ENCODE measurements at places on chromosomes 6 and 20. TPM values are rescaled to one million over a fixed set of nuclear protein-coding genes. Genes with fewer than 3 reads are reported as not detected.

DNA sequence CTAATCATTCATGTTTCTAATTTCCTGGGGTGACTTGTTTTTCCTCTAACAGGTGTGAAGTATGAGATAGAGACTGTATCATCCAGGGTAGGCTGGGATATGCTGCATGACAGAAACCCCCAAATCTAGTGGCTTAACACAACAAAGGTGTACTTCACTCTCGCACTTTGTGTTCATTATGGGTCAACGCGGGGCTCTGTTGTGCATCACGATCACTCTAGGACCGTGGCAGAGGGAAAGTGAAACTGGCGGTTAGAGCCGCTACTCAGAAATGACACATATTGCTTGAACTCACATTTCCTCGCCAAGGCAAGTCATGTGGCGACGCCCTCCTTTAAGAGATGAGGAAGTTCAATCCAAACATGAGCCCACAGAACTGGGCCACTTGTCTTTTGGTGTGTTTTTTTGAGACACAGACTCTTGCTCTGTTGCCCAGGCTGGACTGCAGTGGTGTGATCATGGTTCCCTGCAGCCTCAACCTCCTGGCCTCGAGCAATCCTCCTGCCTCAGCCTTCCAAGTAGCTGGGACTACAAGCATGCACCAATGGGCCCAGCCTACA, 41.3 kb downstream of the PCNA start:
- peak; percentile 87 for DNase-seq
- peak overlapping the region; percentile 81 for H3K27ac ChIP-seq
- peaks cover 23% of the 10 kb centered on the region for H3K4me1 ChIP-seq
- peak overlapping the region; percentile 55 for H3K4me3 ChIP-seq
- no peaks in the 10 kb centered on the region for H3K27me3 ChIP-seq

GRCh38 chr6:111992851-111993250, 61.1 kb upstream of the CCN6 start:
- H3K27me3 ChIP-seq: no peaks in the 10 kb centered on the region
- peaks cover 76% of the 10 kb centered on the region for H3K4me1 ChIP-seq
- peak; percentile 47 for DNase-seq
- peak overlapping the region; percentile 55 for H3K27ac ChIP-seq
- no peaks in the 10 kb centered on the region for H3K36me3 ChIP-seq
- no peak overlapping the region for H3K4me3 ChIP-seq

DEF6 gene
- 212 TPM for total RNA-seq

DNA sequence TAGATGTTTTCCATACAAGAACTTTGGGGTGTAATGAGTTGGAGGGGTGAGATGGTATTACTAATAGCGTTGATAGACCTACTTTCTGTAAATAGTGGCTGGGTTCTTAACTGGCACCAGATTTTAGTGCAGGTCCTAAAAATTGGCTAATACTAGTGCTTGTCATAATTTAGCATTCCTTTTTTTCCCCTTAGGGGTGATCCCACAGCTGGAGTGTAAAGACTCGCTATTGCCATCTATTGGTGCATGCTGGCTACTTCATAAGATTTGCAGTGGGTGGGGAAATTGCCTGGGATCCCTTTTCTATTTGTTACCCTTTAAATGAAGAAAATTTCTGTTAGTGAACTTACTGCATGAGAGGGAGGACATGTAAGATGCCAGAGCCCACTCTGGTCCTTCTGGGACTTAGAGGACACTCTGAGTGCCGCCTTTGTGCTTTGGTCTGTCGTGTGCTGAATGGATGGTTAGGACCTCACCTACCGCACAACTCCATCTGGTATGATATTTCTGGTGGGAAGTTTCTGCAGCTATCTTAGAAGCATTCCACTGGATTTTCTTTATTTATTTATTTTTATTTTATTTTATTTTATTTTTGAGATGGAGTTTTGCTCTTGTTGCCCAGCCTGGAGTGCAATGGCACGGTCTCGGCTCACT, 195.5 kb downstream of the JARID2 start:
- DNase-seq: no peak
- peaks cover 9% of the 10 kb centered on the region for H3K36me3 ChIP-seq
- H3K4me1 ChIP-seq: peaks cover 21% of the 10 kb centered on the region
- no peak overlapping the region for H3K4me3 ChIP-seq
- H3K27ac ChIP-seq: no peak overlapping the region
- no peaks in the 10 kb centered on the region for H3K27me3 ChIP-seq

GRCh38 chr6:104095661-104096416, 763.9 kb downstream of the HACE1 start:
- H3K27me3 ChIP-seq: no peaks in the 10 kb centered on the region
- no peak overlapping the region for H3K4me3 ChIP-seq
- H3K27ac ChIP-seq: no peak overlapping the region
- no peaks in the 10 kb centered on the region for H3K4me1 ChIP-seq
- DNase-seq: no peak

TFAP2C gene
- total RNA-seq: not detected

GRCh38 chr6:35317483-35318195, 20.0 kb downstream of the DEF6 start:
- H3K36me3 ChIP-seq: peaks cover 86% of the 10 kb centered on the region
- no peak overlapping the region for H3K27ac ChIP-seq
- H3K4me1 ChIP-seq: peaks cover 21% of the 10 kb centered on the region
- no peaks in the 10 kb centered on the region for H3K27me3 ChIP-seq

BPIFB1 gene
- not detected for total RNA-seq

ERGIC3 gene
- total RNA-seq: 144 TPM

DNA sequence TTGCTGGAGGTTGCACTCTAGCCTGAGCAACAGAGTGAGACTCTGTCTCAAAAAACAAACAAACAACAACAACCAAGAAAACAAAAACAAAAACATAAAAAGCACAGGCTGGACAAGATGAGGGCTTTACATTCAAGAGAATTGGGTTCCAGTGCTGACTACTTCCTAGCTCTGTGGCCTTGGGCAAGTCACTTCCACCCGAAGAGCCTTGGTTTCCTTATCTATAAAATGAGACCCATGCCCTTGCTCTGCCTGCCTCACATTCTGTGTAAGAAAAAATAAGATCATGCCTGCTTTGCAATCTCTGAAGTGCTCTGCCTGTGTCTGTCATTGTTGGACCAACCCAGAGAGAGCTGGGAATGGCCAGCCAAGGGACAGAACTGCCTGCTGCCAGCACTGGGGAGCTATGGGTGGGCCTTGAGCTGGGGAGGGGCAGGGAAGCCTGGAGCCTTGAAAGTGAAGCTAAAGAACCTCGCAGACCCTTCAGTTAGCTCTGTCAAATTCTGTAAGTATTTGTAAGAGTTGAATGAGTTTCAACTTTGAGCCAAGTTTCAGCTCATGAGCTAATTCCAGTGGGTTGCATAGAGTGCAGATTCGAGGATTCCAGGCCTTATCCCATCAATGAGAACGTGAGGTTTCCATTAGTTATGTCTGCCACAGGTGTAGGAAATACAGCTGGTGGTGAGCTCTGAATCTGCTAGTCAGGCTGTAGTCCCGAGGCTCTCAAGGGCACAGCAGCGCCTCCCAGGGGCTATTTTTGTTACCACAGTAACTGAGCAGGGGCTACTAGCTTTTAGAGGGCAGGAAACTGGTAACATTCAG, 93.2 kb downstream of the DLGAP4 start:
- H3K4me3 ChIP-seq: no peak overlapping the region
- H3K36me3 ChIP-seq: no peaks in the 10 kb centered on the region
- no peak overlapping the region for H3K27ac ChIP-seq
- DNase-seq: peak; percentile 27
- H3K4me1 ChIP-seq: no peaks in the 10 kb centered on the region

DNA sequence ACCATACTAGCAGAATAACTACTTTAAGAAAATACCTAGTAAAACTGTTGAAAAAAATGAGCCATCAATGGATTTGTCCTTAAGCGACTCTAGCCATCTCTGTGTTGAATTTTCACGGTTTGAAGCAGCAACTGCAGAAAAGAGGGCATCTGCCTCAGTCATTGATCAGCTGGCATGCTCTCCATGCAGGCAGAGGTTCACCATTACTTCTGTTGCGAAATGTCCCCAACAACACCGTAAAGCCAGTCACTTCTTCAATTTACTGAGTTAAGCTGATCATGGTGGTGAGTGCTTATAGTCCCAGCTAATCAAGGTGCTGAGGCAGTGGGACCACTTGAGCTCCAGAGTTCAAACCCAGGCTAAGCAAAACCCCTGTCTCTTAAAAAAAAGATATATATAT, 11.1 kb downstream of the TPD52L1 start:
- H3K36me3 ChIP-seq: no peaks in the 10 kb centered on the region
- no peak for DNase-seq
- no peak overlapping the region for H3K4me3 ChIP-seq
- no peak overlapping the region for H3K27ac ChIP-seq
- no peaks in the 10 kb centered on the region for H3K27me3 ChIP-seq

- H3K36me3 ChIP-seq: no peaks in the 10 kb centered on the region
- H3K27ac ChIP-seq: no peak overlapping the region
- DNase-seq: no peak
- no peaks in the 10 kb centered on the region for H3K27me3 ChIP-seq
- no peak overlapping the region for H3K4me3 ChIP-seq
- no peaks in the 10 kb centered on the region for H3K4me1 ChIP-seq
These were observed 73.3 kb downstream of the ADGRG6 start for GRCh38 chr6:142374965-142375733.

EDN1 gene
- total RNA-seq: 0.80 TPM

FERMT1 gene
- total RNA-seq: not detected

DNA sequence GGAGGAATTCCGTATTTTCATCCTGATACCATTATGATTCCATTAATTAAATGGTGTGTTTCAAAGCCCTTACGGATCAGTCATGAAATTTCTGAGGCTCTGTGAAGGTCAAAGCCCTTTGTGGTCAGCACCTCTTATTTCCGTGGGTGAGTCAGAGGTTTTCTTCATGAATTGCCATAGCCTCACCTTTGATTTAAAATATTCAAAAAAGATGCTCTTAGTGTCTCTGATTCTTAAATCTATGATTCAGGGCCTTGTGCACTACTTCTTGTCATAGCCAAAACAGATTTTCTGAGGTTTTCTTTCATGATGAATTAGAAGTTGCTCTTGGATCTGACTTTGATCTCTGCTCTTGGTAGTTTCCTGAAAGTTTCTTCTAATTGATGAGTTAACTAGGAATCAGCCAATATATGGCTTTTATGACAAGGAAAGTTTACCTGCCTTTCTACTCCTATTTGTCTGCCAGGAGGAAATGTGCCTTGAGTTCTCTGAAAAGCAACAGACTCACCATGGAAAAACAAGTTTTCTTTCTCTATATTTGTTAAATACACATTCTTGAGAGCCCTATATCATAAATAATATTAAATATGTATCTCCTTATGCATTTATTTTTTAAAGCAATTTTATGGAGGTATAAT, 613.0 kb downstream of the UTRN start:
- H3K36me3 ChIP-seq: no peaks in the 10 kb centered on the region
- DNase-seq: no peak
- H3K27me3 ChIP-seq: no peaks in the 10 kb centered on the region

ADGRF4 gene
- total RNA-seq: not detected

GRCh38 chr20:63525185-63525584, 4.6 kb downstream of the PPDPF start:
- no peak overlapping the region for H3K27ac ChIP-seq
- H3K36me3 ChIP-seq: peaks cover 23% of the 10 kb centered on the region
- H3K27me3 ChIP-seq: no peaks in the 10 kb centered on the region
- no peak for DNase-seq

MRAP2 gene
- total RNA-seq: not detected

GRCh38 chr6:42938987-42939809, 9.9 kb downstream of the CNPY3 start:
- peaks cover 17% of the 10 kb centered on the region for H3K4me1 ChIP-seq
- H3K4me3 ChIP-seq: no peak overlapping the region
- H3K27me3 ChIP-seq: no peaks in the 10 kb centered on the region
- DNase-seq: no peak

DNA sequence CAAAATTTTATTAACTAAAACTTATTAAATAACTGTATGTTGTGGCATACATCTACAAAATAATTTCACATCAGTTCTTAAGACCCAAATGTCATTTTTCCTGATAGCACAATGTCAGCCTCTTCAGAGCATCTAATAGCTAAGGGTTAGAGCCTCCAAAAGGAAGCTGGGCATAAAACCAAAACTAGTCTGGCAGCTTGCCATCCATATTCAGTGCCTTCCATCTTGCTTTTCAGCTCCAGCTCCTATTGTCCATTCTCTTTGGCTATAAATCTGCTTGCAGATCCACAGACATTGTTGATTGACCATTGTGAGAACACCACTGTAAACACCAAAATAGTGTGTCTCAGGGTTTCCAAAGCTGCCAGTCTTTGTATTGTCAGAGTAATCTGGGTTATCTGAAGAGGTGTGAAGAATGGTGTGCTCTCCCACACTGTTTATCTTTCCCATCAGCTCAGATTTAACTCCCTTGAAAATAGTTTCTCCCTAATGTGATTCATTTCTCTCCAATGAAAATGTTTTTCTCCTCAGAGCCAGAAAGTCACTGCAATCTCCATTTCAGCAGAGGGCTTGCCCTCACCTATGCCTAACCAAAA, 154.8 kb upstream of the KCNQ5 start:
- H3K27me3 ChIP-seq: peaks cover 3% of the 10 kb centered on the region
- DNase-seq: no peak
- H3K4me1 ChIP-seq: no peaks in the 10 kb centered on the region

DNA sequence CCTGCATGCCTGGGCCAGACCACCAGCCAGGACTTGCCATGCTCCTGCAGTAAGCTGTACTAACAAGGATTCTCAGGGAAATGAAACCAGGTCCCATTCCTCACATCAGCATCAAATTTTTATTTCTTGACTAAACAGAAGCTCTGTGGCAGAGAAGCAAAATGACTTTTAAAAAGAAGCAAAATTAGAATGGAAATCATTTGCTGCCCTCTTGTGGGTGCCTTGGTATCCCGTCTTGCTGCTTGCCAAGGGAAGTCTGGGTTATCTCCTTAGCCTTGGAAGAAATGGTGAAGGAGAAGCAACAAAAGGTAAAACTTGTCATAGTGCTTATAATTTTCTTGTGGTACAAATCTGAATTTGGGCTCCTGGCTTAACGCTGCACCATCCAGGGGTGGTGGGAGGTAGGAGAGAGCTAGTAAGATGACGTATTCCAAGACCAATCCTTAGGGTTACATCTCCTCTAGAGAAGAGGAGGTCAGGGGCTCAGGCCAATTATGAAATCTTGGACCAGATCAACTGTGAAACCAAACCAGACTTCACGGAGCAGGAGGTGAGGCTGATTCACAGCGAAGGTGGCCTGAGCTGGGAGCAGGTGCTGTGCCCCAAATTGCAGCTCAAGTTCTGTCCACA, 107.5 kb downstream of the FAXC start:
- H3K27ac ChIP-seq: no peak overlapping the region
- no peak overlapping the region for H3K4me3 ChIP-seq
- H3K36me3 ChIP-seq: no peaks in the 10 kb centered on the region
- no peaks in the 10 kb centered on the region for H3K4me1 ChIP-seq
- DNase-seq: no peak
- peaks cover 2% of the 10 kb centered on the region for H3K27me3 ChIP-seq

GRCh38 chr6:148502083-148502772, 159.6 kb downstream of the SASH1 start:
- no peak overlapping the region for H3K27ac ChIP-seq
- no peak for DNase-seq
- no peaks in the 10 kb centered on the region for H3K4me1 ChIP-seq
- no peak overlapping the region for H3K4me3 ChIP-seq

DNA sequence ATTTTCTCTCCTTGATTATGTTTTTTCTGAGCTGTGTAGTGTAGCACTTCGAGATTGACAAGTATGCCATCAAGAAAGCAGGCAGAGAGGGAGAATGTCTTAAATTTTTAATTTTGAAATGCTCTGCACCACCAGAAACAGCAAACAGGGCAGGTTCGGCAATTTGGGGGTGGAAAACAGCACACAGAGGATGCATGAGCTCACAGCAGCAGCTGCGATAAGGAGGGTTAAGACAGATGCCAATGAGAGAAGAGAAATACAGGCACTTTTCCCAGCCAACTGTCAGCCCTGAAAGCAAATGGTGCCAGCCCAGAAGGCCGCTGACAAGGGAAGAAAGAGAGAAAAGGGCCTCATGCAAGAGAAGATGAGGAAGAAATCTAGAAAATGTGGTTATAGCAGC, 15.1 kb upstream of the SNRPB2 start:
- no peaks in the 10 kb centered on the region for H3K36me3 ChIP-seq
- peaks cover 1% of the 10 kb centered on the region for H3K4me1 ChIP-seq
- H3K27me3 ChIP-seq: no peaks in the 10 kb centered on the region
- no peak overlapping the region for H3K27ac ChIP-seq

MTFR2 gene
- total RNA-seq: 1.1 TPM

WFDC12 gene
- not detected for total RNA-seq
